ENCODE measurements at places on chromosomes 1 and 21.

DNA sequence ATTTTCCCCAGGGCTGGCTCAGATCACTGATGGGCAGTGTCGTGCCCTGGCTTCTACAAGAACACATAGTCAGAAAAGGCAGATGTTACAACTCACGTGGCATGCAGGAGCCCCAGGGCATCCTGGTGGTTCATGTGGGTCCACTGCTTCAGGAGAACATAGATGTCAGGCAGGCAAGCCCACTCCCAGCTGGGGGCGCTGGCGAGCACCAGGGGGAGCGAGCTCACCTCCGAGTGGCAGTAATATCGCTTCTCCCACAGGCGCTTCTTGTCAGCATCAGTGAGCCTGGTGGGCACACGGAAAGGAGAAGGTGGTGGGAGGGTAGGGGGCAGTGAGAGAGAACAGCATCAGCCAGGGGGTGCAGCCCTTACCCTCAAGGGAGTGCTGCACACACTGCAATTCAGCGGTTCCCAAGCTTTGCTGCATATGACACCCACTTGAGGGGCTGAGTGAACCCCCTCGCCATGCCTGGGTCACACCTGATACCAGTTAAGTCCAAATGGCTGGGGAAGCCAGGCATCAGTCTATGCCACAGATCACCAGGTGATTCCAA, 34.3 kb upstream of the PPP1R15B start:
- no peak for DNase-seq

- no peak for DNase-seq
Observed at GRCh38 chr1:119718972-119719371, 7.2 kb downstream of the PHGDH start.

DNA sequence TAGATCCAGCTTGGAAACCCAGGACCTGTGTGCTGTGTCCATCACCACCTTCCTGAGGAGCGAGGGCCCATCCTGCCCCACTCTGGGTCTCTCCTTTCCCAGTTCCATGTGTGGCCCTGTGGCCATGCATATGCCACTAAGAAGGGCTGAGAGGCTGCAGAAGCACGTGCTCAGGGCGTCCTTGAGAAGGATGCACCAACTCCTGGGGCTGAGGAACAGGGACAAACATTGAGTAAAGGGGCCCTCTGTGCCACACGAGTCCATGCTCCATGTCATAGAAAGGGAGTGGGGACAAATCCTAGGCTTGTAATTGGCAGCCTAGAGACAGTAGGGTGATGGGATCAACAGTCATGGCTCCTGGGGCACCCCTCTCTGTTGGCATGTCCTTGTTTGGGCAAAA, 8.4 kb downstream of the ETV3L start:
- DNase-seq = no peak

DNA sequence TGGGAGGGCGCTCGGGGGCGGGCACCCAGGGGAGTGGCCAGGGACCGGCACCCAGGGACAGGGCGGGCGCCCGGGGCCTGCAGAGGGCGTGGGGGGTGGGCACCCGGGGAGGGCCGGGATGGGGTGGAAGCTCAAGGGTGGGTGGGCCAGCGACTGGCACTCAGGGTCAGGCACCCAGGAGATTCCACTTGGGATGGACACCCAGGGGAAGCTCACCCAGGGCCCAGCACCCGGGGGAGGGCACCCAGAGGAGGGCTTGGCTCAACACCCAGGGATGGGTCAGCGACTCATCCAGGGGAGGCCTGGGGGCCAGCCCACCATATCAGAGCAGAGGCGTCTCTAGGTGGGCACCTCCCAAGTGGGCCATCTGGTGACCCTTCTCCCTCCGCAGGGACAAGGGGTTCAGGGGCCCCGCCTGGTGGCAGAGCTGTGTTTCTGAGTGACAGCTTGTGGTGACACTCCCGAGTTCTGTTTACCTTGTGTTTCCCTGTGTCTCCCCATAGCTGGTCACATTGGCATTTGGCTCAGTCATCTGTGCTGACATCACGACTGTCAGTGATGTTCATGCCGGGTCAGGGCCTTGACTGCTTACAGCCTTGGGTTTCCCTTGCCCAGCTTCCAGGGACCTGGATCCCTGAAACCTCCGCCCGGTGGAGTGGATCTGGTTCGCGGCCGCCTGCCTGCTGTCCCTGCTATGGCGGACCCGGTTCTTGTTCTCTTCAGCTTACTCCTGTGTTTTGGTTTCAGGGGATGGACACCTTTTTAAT, 749 bp downstream of the IBA57 start:
- DNase-seq = peak; percentile 32

DNA sequence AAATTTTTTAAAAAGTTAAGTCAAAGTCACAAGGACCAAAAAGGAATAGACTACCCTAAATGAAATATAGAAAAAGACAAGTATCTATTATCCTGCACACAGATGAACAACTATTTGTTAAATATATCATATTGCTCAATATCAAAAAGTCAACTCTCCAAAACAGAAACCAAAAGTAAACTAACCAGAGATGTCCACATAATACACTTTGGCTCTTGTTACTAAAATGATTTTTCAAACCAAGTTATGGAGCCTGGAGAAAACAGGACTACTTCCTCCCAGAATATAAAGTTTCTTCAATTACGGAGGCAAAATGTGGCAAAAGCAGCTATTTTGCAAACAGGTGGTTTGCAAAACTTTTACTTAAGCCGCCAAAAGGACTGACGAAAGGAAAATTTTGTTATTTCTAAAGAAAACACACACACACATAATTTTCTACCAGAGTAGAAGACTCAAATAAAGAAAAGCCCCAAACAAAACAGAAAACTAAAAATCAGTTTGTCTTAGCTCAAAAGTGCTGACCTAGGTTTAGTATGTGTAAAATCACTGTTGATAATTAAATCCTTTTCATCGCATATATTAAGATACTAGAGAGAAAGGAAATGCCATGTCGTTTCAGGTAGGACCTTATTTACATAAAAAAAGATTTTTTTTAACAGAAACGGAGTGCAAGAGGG, 1.1 kb downstream of the DPYD start:
- DNase-seq = no peak

All from NCI-H774 (cell line).